ENCODE measurements at places on chromosomes 1 and 21.

GRCh38 chr1:113893267-113893666 lies 5.9 kb upstream of the BCL2L15 start:
- DNase-seq: no peak

- no peak for DNase-seq
These were observed 33.8 kb upstream of the CSF3R start for GRCh38 chr1:36516372-36517010.

- DNase-seq: no peak
These were observed 75.1 kb downstream of the CAMTA1 start for GRCh38 chr1:6860401-6860800.

- no peak for DNase-seq
These were observed 659.4 kb upstream of the CAMK1G start for GRCh38 chr1:208923946-208924720.

DNA sequence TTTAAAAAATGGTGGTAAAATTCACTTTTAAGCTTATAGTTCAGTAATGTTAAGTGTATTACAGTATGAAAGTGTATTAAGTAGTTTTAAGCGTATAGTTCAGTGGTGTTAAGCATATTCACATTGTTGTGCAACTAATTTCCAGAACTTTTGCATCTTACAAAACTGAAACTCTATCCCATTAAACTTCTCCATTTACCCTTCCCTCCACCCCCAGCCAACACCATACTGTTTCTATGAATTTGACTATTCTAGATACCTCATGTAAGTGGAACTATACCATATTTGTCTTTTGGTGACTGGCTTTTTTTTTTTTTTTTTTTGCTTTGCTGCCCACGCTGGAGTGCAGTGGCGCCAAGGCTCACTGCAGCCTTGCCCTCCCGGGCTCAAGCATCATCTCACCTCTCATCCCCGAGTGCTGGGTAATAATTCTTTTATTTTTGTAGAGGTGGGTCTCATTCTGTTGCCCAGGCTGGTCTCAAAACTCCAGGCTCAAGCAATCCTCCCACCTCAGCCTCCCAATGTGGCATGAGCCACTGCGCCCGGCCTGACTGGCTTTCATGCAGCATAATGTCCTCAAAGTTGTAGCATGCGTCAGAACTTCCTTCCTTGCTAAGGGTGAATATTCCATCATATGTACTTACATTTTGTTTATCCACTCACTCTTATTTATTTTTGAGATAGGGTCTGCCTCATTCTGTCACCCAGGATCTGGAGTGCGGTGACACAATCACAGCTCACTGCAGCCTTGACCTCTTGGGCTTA lies 45.1 kb upstream of the BMP8B start:
- DNase-seq: no peak

- no peak for DNase-seq
These were observed 169.2 kb downstream of the LYPLAL1 start for GRCh38 chr1:219342836-219343235.

GRCh38 chr1:3183411-3183810 lies 114.4 kb downstream of the PRDM16 start:
- no peak for DNase-seq

DNA sequence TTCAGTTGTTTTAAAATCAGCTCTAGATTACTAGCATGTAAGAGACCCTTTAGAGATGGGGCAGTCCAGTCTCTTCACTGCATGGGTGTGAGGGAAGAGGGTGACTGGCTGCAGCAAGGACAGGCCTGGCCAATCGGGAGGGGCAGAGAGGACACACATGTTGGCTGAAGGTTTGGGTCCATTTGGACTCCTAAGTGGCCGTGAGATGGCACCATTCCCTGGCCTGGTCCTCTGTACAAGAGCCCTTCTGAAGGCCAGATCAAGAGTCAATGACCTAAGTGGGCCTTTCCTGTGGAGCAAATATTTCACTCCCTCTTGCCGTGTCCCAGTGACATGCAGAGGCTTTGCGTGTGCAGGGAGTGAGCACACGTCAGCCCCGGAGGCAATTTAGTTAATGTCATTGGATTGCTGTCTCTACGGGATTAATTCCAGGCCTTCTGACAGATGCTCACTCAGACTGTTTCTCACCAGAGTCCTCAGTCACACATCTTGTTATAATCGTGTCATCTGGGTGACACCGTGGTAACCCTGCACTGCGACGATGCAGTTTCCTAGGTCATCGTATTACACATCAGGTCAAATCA lies 613.0 kb downstream of the NPHP4 start:
- DNase-seq: no peak

- DNase-seq: no peak
These were observed 14.5 kb downstream of the GNB1 start for GRCh38 chr1:1876335-1876930.

DNA sequence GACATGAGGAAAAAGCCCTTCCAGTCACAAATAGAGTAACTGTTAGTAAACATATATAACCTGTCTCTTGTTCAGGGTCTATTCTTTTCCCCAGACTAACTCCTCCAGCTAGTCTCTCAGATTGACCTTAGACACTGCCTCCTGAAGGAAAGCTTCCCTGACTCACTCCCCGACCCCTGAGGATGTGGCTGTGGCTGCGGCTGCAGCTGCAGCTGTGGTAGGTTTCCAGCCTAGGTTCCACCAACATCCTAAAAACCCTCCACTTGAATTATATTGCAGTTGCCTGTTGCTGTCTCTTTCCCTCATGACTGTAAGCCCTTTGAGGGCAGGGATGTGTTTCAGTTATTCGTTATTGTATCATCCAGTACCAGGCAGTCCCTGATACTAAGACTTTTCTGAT lies 132.9 kb upstream of the C1orf21 start:
- no peak for DNase-seq

- no peak for DNase-seq
These were observed 203.2 kb downstream of the SETD4 start for GRCh38 chr21:35857095-35857494.

- no peak for DNase-seq
These were observed 348.7 kb upstream of the NR5A2 start for GRCh38 chr1:199678771-199679170.

- no peak for DNase-seq
These were observed 57.6 kb downstream of the TRIM33 start for GRCh38 chr1:114453361-114453784.

- DNase-seq: no peak
These were observed 47.6 kb downstream of the PEX14 start for GRCh38 chr1:10522322-10522860.

DNA sequence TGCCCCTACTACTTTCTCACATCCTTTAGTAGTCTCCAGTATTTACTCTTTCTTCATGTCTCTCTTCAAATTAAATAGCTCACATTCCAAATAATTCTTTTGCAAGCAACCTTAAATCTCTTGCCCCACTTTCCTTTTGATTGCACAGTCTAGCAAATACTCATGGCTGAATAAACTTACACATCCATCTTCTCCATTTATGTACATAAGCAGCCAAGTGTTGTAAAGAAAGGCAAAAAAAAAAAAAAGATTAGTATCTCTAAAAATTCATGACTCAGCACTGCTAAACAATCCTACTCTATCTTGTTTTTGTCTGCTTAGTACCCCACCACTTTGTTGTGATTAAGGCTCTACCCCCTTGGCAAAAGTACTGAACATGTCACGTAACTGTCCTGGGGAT lies 42.6 kb downstream of the F13B start:
- no peak for DNase-seq

- DNase-seq: no peak
These were observed 32.5 kb upstream of the SSX2IP start for GRCh38 chr1:84722794-84723193.

DNA sequence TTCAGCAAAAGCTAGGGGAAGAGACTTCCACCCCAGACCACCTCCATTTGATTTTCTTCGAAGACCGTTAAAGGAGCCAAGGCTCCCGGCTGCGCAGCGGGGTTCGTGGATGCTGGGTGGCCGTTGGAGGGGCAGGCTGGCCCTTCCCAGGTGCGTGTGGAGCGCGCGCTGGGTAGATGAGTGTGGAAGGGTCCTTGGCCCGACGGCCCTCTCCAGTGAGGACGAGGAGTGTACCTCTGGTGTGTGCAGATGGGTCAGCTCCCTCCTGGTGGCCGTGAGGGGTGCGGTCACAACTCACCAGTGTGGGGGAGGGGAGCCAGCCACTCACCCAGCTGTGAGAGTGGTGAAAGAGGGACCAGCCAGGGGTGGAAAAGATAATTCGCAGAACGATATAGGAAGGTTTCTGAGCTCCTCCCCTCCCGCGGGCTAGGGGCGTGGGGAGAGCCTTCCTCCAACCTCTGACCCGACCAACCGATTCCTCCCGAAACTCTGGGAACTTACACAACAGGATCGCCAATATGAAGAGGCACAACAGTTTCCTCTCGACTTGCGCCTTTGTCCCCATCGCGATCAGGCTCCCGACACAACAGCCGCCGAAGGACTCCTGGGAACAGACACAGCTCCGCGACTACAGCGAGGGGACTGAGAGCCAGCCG lies at the start of gene F11R:
F11R (minus strand) TSS at position 644 of the 656 bp plus-strand sequence; CDS start at position 565, 79 bp downstream.
- DNase-seq: no peak

DNA sequence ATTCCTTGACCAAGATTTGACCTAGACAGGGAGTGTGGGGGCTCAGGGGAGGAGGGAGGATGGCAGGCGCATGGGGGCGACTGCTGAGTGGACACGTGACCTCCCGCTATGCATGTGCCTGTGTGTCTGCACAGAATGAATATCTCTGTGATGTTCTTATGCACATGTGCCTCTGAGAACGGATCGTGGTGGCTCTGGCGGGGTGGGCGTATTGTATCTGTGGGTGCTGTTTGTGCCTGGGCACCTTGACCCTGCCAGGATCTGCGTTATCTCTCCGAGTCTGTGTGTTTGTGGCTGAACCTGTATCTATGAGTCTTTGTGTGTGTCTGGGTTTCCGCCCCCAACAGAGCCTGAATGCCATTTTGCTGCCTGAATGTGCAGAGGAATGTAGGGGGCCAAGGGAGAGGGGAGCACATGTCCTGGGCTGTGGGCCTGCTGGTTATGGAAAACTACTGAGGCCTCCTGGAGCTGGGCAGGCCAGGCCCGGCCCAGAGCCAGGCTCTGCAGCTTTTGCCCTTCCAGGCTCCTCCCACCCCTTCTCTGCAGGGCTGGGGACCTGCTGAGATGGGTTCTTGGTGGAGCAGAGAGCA lies 102.5 kb downstream of the EBNA1BP2 start:
- no peak for DNase-seq

GRCh38 chr1:20099533-20099932 lies 19.8 kb downstream of the PLA2G2D start:
- no peak for DNase-seq

DNA sequence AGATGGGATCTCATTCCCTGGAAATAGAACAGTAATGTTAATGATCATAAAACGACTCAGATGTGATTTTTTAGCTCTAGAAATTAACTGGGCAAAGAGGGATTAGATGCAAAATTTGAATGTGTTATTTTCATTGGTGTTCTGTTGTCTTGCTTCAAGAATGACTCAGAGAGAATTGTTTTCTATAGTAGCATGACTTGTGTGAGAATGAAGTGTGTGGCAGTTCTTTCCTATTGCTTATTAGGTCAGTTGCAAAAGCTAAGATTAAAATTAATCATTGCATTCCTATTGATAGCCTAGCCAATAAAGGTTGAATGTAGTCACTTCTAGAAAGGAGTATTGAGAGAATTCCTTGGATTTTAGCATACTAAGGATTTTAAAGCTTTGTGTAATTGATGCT lies 22.9 kb downstream of the SPEN start:
- DNase-seq: no peak

- DNase-seq: no peak
These were observed 4.3 kb upstream of the MFAP2 start for GRCh38 chr1:16984717-16985116.

- no peak for DNase-seq
These were observed 119.3 kb upstream of the ATP1A1 start for GRCh38 chr1:116253566-116254382.

- DNase-seq: no peak
These were observed 49.0 kb upstream of the ETS2 start for GRCh38 chr21:38756746-38757145.

- DNase-seq: no peak
These were observed 113.7 kb downstream of the CRYAA start for GRCh38 chr21:43282358-43283120.

All from stimulated activated CD8-positive, alpha-beta memory T cell treated with anti-CD3 and anti-CD28 coated beads, Interleukin-7, amount 100 ng/mL, for 24 hours (primary cell).